ENCODE measurements at places on chromosomes 12 and 14.

- no peak for DNase-seq
Measured at GRCh38 chr12:57366315-57366714, 64.5 kb downstream of the R3HDM2 start.

DNA sequence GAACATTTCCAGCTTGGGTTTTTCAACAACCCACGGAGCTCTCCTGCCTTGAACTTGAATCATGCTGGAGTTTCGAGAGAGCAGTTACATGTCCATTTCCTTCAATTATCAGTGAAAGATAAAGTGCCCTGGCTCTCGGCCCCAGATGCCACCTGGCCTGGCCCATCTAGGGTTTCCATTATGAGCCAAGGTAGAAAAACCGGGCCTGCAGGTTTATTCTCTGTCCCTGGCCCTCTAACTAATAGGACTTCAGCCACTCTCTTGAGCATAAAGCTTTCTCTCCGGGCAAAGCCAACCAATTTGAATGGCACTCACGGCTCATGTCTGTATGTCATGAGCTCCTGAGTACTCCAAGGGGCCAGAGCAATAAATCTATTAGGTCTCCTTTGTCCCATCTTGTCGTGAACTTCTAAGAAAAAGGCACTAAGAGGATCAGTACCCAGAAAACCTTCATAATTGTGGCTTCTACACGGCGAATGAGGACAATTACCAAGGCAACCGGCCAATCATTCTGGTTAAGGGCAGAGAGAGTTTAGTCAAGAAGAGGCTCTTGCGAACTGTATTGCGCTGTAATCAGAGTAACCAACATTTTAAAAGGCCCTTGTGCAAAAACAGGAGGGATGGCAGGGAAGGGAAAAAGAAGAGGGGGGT lies 392.3 kb downstream of the MED13L start:
- DNase-seq = no peak

DNA sequence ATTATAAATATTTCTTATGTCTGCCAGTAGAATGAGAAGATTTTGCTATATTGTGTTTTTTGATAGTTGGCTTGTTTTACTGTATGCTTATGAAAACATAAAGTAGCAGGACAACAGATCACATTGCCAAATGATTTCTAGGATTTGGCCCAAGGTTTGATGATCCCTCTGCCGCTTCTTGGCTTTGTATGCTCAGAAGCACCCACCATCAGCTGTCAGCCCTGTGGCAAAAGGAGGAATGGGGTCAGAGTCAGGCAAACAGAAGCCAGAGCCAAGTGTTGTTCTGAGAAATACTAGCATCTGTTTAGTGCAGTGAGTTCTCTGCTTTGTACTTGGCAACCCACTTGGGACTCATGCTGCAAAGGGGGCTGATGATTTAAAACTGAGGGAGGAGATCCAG lies 152.2 kb downstream of the PDE3A start:
- DNase-seq = no peak

DNA sequence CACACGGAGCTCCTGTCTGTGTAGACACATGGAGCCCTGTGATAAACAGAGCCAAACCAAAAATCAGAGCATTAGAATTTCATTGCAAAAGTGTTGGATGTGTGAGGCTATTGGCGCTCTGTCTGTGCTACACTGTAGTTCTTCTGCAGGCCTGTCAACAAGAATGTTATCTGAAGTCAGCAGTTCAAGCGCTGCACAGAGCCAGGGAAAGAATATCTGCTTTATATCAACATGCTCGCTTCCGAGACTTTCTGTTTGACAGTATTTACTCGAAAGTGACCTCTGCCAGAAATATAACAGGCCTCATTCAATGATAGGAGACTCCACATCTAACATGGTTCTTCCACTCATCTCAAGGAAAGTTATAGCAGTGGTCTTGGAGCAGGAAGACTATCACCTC lies 118.3 kb downstream of the CCER1 start:
- no peak for DNase-seq

- no peak for DNase-seq
Measured at GRCh38 chr14:100449225-100449987, 126.3 kb downstream of the SLC25A47 start.

GRCh38 chr14:90400904-90401561 lies 4.2 kb downstream of the CALM1 start:
- DNase-seq = no peak

DNA sequence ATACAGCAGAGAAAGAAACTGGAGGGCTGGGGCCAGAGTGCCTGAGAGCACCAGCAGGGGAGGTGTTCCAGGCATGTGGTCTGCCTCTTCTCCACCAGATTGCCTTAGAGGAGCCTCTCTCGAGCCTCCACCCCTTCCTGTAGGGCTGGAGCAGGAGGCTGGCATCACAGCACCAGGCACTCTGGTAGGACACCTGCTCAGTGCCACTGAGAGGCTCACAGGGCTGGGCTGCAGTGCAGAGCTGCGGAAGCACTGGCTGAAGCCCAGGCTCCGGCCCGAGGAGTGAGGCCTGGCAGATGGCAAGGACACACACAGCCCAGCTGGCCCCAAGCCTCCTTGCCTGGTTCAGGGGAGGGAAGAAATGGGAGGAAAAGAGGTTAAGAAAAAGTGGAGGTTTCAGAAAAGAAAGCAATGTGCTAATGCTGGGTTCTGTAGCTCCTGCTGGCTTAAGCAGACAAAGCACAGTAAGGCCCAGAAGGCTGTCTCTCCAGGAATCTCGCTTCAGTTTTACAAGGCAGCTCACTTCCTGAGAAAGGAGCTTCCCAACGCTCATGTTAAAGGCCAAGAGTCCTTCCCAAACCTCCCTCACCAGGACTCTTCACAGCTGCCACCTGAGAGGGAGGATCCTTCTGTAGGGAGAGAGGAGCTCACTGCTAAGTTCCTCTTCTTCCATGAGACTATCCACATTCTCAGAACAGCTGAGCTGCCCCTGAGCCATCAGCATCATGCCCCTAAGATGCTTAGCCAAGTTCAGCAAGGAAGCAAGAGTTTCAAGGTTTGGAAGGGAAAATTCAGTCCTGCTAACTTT lies 23.8 kb downstream of the SPTB start:
- DNase-seq = no peak

GRCh38 chr14:94461526-94462218 lies 9.1 kb upstream of the SERPINA11 start:
- no peak for DNase-seq
